Tibial nerve (tissue), 4 donors: ENCODE measurements at places on chromosomes 2 and 18. TPM values are rescaled to one million over a fixed set of nuclear protein-coding genes. Genes with fewer than 3 reads are reported as not detected.

GRCh38 chr2:101337877-101338276, 29.4 kb upstream of the RNF149 start:
- no peak for DNase-seq

- DNase-seq, result no peak
These were observed at the start of gene RNPEPL1 for GRCh38 chr2:240567872-240568677. Gene RNPEPL1 (plus strand): TSS chr2:240568484. CDS start chr2:240568587, 103 bp downstream.

The COPS8 gene
- 69.6 TPM for total RNA-seq

GRCh38 chr2:234840336-234840735, 111.5 kb upstream of the SH3BP4 start:
- DNase-seq, result no peak

The SFXN5 gene
- 58.1 TPM for total RNA-seq

DNA sequence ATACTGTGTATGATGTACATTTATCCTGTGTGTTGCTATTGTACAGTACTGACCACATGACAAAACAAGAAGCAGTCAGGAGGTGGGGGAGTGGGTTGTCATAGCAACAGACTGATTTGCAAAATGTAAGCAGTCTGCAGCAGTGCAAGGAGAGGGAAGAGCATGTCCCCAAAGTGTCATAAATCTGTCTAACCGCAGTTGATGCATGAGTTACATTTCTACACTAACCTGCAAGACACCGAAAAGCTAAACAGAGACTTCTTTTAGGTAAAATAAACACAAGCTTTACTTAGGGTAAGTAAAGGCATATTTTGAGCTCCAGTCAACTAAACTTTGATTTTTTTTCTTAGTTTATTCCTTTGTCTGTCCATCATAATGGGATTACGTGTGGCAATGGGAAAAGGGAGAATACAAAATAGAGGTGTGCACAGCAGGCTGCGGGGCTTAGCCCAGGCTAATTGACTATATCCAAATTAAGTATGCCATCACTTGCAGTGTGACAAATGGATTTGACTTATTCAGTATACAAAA, 134.5 kb downstream of the MEIS1 start:
- no peak for DNase-seq

DNA sequence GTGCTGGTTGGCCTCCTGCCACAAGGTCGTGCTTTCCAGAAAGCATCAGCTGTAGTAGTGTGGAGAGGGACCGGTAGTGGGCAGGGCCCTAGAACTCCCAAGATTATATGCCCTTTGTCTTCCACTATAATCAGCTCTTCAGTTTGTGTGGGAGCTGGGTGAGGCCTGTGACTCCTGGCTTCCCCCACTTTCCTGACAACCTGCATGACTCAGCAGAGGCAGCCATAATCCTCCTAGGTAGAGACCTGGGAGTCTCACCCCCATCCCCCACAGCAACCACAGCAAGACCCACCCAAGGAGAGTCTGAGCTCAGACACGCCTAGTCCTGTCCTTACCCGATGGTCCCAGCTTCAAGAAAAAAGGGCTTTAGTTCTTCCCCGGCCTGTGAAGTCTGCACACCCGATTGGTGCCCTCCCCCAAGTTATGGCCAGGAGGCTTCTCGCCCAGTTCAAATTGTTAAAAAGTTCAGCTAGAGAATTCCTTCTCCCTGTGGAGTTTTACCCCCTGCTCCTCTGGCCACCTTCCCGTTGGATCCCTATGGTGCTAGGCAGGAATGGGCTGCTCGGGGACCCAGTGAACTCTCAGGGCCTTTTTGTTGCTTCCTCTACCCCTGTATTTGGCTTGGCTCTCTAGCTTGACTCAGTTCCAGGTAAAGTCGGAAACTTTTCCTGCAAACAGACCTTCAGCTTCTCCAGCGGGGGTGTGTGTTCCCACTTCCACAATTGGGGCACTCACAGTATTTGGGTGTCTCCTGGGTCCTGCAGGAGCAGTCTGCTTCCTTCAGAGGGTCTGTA, 57.8 kb upstream of the FAM237A start:
- no peak for DNase-seq

- no peak for DNase-seq
These were observed 170.5 kb downstream of the DCDC2C start for GRCh38 chr2:3873899-3874298.

GRCh38 chr2:99181624-99182000, 628 bp downstream of the MRPL30 start:
- DNase-seq, result no peak

- no peak for DNase-seq
These were observed 35.7 kb upstream of the POLE4 start for GRCh38 chr2:74922592-74923227.

- no peak for DNase-seq
These were observed 116.8 kb upstream of the SPRED2 start for GRCh38 chr2:65549257-65549627.

The TLX2 gene
- not detected for total RNA-seq

- DNase-seq, result no peak
These were observed 23.3 kb downstream of the SMAD7 start for GRCh38 chr18:48927286-48928080.

GRCh38 chr2:8659735-8660492, 21.9 kb upstream of the ID2 start:
- no peak for DNase-seq
